IMR-90 (cell line): ENCODE measurements at places on chromosomes 13 and 19. TPM values are rescaled to one million over a fixed set of nuclear protein-coding genes. Genes with fewer than 3 reads are reported as not detected.

The KIR2DL1 gene
- total RNA-seq: not detected in 2 replicates

The MBD3L1 gene
- not detected in 2 replicates for total RNA-seq

DNA sequence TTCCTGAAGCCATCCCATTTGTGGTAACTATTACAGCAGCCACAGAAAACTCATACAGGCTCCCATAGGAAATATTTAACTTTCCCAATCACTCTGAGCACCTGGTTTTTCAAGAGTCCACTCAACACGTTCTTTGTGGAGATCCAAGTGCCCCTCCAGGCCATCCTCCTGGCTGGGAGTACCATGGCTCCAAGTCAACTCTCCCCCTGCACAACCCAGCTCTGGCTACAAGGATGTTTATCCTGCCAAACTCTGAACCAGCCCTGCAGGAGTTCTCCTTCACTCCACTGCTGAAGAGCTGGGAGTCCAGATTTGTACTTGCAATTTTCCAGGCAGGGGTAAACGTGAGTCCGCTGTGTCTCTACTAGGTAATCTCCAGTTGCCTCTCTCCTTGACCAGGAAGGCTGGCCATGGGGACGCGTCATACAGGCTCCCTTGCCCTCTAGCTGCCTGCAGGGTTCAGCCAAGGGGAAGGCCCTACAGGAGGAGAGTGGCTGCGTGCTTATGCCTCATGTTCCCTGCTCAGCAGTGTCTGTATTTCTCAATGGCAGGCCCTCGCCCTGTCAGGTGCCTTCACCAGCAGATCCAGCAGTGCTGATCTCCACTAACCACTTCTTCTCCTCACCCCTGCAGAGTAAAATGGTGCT lies 29.9 kb upstream of the ARGLU1 start:
- DNase-seq: no peak

GRCh38 chr19:29550896-29551295 lies 25.1 kb downstream of the VSTM2B start:
- no peak for DNase-seq

DNA sequence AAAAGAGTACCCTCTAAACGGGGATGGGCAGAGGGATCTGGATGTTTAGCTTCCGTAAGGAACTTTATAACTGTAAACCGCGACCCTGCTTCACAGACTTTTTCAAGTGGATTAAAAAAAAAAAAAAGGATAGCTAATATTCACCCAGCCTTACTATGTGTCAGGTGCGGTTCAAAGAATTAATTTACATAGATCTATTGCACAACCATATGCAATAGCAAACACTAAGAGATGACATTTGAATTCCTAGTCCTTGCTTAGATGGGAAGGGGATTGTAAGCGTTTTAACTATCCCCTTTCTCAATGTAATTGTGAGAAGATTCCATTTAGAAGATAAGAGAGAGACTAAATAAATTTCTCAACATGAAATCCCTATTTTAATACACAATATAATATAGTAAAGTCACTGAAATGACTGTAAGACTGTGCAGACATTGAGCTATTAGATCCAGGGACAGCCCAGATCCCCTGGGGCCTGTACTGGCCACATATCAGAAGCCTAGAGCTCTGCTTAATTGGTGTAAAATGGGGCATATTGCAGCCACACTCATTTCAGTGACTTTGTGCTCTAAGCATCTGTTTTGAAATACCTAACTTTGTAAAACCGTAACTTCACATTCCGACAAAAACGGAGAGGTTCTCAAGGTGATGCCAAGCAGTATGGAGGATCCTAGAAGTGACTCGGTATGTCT lies 13.6 kb downstream of the LATS2 start:
- DNase-seq: no peak

GRCh38 chr13:99431927-99432608 lies 69.2 kb upstream of the TM9SF2 start:
- DNase-seq: no peak

GRCh38 chr19:49682274-49682673 lies 5.2 kb downstream of the PRMT1 start:
- no peak for DNase-seq

GRCh38 chr19:7851623-7852500 lies 21.8 kb downstream of the EVI5L start:
- no peak for DNase-seq

DNA sequence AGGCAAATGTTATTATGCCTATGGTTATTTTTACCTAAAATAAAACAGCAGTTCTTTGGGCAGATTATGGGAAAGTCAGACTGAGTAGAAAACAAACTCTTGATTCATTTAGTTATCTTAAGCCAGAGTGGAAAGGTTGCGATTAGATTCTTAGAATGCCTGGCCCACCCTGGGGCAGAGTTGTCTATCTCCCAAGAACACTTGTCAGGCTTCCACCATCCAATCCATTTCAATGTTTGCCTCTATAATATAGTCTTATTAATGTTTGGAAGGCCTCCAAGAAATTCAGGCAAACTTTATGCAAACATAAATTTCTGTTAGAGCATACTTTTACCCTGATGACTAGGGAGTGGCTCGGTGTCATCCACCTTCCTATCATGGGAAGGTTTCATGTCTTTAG lies 207.0 kb downstream of the SLITRK6 start:
- DNase-seq: no peak

DNA sequence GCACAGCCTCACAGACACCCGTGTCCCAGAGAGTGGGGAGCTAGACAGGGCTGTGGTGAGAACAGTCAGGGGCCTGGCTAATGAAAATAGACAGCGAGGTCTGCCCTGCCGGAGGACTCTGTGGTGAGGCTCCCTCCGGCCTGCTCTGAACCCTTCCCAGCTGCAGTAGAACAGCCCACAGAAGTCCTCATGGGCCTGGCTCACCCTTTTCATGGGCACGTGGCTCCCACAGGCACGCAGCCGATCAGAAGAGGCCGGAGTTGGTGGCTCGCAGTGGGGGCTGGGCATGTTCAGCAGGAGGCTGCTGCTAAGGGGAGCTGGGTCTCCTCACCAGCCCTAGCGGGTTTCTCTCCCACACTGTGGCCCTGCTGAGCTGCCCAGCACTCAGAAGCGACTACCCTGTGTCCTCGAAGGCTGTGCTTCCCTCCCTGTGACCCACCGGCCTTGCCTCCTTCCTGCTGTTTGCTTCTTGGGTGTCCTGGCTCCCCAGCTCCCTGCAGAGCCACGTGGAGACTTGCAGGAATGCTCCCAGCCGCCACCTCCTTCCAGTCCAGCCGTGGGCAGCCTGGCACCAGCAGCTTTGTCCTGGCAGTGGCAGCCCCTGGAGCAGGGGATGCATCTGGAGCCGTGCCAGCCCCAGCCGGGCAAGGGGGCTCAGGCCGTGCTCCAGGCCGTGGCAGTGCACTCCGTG lies 138.7 kb downstream of the KDM4B start:
- no peak for DNase-seq
